ENCODE measurements at places on chromosomes 13 and 19. TPM values are rescaled to one million over a fixed set of nuclear protein-coding genes. Genes with fewer than 3 reads are reported as not detected.

- DNase-seq = no peak
These were observed 42.4 kb downstream of the ADGRE3 start for GRCh38 chr19:14632286-14632685.

INAFM1 gene
- 0.73 TPM for total RNA-seq

DNA sequence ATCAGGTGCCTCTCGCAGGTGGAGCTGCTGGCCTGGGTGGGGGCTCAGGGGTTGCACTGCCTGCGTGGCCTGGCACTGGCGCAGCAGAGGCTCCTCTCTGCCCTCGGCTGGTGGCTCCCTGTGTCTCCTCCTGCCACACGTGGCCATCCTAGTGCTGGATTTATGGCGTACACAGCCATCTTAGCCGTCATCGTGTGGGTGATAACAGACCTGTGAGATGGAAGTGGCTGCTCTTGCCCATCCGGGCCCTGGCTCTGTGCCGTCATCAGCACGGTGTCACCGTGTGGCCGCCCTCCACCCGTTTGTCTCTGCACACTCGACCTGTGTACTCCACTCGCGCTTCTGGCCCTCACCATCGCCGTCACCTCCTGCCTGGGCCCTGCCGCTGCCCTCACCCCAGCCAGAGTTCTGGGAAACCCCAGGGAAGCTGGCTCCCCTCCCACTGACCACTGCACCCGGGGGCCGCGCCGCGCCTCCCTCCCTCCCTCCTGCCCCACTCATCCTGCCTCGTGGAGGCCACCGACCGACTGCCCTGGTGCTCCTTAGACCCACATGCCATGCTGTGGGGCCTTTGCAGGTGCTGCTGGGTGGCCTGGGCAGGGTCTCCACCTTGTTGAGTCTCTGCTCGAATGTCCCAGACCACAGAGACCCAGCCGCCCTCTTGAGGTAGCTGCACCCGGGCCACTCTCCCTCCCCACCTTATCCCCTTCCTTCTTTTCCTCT, 29.5 kb downstream of the TMEM255B start:
- DNase-seq = no peak

- DNase-seq = peak; percentile 32
These were observed 106.4 kb upstream of the MLNR start for GRCh38 chr13:49113526-49114286.

DNA sequence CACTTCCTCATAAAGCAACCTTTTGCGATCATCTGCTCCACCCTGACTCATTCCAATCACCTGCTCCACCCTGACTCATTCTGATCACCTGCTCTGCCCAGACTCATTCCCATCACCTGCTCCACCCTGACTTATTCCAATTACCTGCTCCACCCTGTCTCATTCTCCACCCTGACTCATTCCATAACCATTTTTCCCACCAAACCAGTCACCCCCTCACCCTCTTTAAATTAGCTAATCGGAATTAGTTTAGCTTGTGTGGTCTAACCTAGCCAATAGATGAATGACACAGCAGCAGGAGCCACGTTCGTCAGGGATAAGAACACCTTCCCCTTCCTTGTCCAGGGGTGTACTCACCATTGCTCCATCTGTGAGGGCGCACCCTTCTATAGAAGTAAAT, 134.0 kb downstream of the COG6 start:
- DNase-seq = no peak

Data from pulmonary artery endothelial cell (primary cell).